ENCODE measurements at places on chromosomes 11 and 22.

DNA sequence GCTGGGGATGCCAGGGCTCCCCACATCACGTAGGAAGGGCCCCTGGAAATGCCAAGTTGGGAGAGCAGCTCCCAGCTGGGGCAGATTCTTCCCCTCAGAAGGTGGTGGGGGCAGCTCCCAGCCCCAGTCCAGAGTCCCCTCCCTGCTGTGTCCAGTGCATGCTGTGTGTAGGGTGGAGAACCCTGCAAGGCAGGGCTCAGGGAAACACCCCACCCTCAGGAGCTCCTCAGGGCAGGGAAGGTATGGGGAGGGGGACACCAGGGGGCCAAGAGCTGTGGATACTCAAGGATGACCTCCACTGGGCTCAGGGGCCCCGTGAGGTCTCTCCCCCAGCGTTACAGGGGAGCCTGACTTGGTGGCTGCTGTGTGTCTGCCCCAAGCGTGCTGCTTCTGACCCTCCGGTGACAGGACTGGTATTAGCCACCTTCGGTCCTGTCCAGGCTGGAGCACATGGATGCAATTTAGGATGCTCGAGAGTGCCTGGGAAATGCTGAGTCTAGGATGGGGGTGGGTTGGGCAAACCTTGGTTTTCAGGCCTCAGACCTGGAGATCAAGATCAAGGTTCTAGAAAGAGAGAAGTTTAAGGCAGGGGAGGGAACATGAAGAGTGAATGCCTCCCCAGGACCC, 16.1 kb upstream of the CABP7 start:
- DNase-seq, result no peak

GRCh38 chr11:114272311-114272710, 23.9 kb upstream of the NNMT start:
- no peak for DNase-seq

GRCh38 chr11:36475192-36475591, 34.9 kb downstream of the TRAF6 start:
- DNase-seq, result no peak

DNA sequence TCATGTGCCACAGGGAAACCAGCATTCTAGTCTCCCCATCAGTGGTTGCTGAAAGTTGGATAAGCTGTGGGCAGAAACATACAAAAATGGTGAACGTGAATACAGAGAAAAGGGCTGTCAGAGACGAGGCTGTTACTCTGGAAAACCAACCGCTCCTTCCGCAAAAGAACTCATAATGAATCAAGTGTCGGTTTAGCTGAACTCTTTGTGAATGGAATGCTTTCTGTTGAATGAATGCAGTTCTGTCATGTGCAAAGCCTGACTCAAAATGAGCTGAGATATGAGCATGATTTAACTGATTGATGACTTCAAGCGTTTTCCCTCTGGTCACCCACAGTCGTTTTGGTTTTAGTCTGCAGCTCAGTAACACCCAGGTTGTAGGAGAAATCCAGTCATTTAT, 298.3 kb downstream of the ETS1 start:
- no peak for DNase-seq

- no peak for DNase-seq
Observed at GRCh38 chr11:102108734-102109440, 1.4 kb upstream of the YAP1 start.

GRCh38 chr11:3990406-3990805, 104.2 kb upstream of the RRM1 start:
- DNase-seq, result no peak

DNA sequence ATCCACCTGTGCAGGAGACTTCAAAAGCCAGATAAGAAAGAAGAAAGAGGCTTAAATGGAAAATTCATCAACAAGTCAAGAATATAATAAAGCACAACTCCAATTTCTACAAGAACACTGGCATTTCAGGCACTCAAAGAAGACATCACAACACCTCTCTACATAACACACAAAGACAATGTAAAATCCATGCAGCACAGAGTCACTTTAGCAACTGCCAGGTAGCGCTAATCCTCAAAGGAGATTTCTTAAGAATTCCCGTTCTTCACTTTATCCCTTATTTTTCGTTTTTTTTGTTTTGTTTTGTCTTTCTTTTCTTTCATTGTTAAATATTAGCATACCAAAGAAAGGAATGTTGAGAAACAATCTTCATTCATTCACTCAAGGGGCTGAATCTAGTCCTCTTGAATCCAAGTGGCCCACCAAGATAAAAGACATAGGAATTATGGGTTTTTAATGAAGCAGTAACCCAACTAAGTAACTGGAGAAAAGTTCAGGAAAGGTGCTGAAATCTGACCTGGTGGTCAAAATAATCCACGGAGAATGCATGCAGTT, 95.0 kb downstream of the CADM1 start:
- no peak for DNase-seq

DNA sequence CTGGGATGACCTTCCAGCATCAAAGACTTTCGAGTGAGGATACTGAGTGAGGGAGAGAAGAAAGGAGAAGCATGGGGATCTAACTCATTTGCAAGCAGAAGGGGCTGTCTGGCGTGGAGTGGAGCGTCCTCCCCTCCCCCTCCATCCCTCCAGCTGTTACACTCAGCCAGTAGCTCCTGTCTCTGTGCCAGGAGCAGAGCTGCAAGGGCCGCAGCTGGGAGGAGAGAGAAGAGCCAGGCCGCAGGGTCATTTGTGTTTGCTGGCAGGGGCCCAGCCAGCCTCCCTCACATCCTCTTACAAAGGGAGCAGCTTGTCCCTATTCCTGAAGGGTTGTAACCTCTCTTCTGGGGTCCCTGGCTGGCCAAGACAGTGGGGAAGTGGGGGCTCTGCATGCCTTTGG, 57.9 kb downstream of the NECTIN1 start:
- DNase-seq, result no peak

DNA sequence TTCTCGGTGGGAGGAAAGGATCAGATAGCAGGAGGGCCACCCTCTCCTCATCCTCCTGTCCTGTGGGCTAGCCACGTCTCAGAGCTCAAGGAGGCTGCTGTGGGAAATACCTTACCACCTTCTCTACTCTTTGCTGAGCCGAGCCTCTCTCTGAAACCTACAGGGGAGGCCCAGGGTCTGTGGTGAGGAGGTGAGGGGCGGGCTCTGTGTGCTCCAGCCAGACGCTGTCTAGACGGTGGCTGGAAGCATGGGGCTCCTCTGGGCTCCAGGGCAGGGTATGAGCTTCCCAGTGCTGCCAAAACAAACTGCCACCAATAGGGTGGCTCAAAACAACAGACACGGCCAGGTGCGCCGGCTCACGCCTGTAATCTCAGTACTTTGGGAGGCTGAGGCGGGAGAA, 5.5 kb upstream of the TMPRSS6 start:
- DNase-seq, result no peak

DNA sequence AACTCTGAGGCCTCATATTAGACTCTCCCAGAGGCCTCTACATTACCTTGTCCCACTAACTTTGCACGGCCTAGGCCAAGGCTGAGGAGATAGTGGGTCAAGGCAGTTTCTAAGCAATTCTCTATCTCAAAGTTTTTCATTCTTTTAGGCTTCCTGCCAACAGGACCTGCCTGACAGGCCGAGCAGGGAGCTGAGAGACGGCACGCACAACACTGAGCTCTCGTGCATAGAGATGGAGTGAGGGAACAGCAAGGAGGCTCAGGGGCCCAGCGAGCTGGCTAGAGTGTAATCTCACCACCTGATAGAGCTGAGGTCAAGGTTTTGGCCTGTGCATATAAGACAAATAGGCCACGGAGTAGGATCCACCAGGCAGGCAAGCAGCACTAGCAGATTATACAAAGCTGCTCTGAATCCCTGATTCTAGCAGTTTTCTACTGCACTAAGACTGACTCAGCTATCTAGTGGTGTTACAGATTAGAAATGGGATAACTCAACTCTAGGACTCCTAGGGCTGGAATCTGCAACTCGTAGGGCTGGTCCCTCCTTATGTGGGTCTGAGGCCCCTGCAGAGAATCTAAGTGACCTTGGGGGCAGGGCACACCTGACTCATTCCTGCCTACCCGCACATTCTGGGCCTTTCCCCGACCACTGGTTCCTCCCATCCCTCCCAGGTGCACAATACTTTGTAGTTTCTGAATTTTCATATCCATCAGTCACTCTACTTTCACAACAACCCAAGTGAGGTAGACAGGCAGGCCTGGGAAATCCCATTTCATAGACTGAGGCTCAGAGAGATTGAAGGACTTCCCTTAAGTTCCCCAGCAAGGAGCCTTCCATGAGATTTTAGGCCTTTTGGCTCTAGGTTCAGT, 1.7 kb downstream of the CYB5R2 start:
- DNase-seq, result no peak

- DNase-seq, result no peak
Observed at GRCh38 chr11:127493330-127494022, 492.9 kb upstream of the KIRREL3 start.

DNA sequence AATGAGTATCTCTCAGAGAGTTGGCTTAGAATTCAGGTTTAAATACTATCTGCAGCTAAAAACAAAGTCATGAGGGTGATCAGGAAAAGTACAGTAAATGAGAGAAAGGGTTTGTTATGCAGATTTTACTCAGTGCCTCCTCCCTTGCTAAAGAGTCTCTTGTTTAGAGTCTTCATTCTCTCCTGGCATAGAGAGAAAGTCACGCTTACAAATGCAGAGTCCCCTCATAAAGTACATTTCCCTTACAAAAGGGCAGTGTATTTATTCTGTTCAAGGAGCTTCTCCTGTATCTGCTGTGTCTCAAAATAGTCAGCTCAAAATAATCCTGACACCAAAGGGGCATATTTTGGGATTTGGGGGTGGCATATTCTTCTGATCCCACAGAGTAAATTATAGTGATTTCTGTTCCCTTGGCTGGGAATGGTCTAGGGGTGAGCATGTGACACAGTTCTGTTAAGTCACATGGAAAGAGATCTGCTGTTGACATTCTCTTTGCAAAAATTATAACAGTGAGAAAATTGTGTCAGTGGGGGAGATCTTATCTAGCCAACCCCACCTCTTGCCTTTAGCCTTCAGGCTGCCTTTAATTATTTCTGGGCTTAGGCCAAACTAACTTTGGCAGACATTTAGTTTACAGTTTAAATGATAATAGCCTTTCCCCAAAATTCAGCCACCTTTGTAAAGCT, 102.9 kb downstream of the MTNR1B start:
- DNase-seq, result no peak

DNA sequence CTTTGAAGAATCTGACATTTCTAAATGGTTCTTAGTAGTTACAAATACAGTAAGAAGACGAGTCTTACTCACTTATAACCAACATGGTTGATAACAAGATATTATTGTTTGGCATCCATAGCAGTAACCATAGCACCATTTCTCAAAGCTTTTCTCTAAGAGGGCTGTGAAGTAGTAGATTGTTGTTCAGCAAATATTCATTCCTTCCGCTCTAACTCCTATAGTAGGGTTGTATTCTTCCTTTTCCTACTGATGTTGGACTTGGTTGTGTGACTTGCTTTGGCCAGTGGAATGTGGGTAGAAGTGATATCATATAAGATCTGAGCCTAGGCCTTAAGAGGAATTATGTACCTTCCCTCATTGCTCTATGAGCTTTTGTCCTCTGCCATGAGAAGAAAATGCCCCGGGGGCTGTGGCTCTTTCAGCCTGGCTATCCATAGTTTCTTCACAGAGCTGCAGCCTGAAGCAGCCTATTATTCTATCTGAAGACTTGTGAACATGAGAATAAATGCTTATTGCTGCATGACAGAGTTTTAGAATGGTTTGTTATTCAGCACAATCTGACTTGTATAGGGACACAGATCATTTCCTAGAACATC, 28.9 kb upstream of the ZBED5 start:
- no peak for DNase-seq

- DNase-seq, result no peak
Observed at GRCh38 chr11:61983419-61983818, 16.0 kb upstream of the FTH1 start.

GRCh38 chr22:44193535-44193891, 12.8 kb downstream of the PARVG start:
- DNase-seq, result no peak

DNA sequence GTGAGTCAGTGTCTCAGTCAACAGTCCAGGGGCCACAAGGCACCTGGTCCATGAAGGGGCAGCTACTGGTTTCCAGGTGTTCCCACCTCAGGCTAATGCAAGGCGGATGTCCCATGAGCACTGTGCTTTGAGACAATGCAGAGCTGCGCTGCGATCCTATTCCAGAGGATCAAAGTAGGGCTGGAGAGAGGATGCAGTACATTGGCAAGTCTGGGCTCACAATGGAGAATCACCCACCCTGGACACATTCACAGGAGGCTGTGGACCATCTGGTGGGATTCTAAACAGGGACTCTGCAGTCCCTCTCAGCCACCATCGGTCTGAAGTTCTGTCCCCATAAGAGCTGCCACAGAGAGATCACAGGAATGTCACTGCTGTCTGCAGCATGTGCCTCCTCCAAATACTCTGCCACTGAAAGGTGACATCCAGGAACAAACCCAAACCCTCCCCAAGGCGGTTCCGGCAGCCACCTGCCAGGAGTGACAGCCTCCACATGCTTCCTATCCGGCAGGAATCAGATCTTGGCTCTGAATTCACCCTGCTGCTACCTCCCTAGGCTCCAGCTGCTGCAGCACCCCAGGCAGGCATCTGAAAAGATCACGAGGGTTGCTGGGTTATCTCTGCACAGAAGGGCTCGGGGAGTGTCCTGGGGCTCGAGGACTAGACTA, 45.3 kb upstream of the SERPIND1 start:
- DNase-seq, result no peak

DNA sequence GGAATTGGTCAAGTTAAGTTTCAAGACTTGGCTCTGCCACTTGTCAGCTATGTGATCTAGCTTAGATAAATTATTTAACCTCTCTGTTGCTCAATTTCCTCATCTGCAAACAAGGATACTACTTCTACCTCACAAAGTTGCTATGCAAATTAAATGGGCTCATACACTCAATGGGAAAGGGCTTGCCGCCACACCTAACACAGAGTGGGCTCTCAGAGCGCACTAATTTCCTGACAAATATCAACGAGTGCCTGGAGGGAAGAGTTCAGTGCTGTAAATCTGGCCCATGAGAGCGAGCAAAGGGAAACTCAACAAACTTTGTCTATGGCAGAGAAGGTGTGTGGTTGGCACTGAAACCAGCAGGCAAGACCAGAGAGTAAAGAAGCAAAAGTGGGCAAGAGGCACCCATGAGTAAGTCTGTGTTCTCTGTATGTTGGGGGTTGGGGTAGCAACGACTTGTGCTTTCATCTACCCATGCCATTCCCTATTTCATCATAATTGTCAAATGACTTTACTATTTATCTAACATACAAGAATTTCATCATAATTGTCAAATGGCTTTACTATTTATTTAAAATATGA, 60.7 kb upstream of the PHF21A start:
- no peak for DNase-seq

- no peak for DNase-seq
Observed at GRCh38 chr11:127448101-127448500, 447.5 kb upstream of the KIRREL3 start.

- no peak for DNase-seq
Observed at GRCh38 chr11:32433101-32433913, 2.0 kb downstream of the WT1 start.
